Nucleus accumbens (tissue), 56 donors: ENCODE measurements at places on chromosomes 7 and 10.

- no peak for DNase-seq
These were observed 61.8 kb upstream of the EEPD1 start for GRCh38 chr7:36090976-36091873.

GRCh38 chr7:69625238-69625637 is 27.0 kb downstream of the AUTS2 start:
- no peak for DNase-seq

GRCh38 chr7:87810726-87811125 is 65.4 kb downstream of the SLC25A40 start:
- DNase-seq: no peak

DNA sequence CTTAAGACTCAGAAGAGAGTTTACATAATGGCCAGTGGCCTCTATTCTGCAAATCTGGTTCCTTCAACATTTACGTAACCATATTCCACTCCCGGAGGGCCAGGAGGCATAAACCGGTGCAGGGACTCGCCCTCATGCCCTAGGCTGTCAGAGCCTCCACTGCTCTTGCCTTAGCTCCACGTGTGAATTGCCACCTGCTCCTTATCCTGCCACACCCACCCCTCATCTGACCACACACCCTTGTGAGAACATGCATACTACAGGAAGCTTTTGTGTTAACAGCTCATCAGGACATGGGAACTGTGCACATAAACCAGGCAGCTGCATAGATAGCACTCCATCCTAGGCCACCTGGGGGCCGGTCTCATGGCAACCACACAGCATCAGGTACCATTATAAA is 146.7 kb upstream of the PFKP start:
- DNase-seq: no peak

DNA sequence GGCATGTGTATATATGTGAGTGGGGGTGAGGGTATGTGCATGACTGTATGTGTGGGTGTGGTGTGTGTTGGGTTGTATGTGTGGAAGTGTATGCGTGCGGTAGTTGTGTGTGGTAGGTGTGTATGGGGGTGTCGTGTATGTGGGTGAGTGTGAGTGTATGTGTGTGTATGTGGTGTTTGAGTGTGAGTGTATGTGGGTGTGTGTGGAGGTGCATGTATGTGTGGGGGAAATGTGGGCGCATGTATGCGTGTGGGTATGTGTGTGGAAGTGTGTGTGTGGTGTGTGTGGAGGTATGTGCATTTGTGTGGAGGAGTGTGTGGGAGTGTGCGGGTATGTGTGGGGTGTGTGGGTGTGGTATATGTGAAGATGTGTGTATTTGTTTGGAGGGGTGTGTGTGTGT is 269.5 kb downstream of the GPR158 start:
- no peak for DNase-seq

DNA sequence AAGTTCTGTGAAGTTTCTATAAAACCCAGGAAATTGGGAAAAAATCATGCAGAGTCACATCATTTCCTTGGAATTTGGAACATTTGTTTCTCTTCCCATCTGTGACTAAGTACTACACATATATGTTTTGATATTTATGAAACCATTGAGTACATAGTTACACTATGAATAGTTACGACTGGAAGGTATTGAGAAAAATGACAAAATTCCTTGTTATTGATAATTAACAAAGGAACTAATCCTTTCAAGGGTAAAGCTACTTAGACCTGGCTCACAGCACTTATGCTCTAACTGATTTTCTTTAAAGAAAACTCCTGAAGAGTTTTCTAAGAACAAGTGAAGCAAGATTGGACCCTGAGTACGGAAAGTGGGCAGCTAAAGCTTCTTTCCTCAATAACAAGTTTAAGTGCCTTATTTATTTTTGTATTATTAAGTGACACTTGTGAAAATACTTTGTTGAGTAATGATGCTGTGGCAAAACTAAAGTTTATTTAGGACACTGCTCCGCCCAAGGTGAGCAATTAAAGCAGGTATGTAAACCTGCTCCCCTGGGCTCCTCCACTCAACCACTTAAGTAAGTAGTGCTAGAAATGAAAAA is 12.0 kb upstream of the GLCCI1 start:
- DNase-seq: no peak

GRCh38 chr7:142866361-142867096 is 11.7 kb downstream of the EPHB6 start:
- no peak for DNase-seq

DNA sequence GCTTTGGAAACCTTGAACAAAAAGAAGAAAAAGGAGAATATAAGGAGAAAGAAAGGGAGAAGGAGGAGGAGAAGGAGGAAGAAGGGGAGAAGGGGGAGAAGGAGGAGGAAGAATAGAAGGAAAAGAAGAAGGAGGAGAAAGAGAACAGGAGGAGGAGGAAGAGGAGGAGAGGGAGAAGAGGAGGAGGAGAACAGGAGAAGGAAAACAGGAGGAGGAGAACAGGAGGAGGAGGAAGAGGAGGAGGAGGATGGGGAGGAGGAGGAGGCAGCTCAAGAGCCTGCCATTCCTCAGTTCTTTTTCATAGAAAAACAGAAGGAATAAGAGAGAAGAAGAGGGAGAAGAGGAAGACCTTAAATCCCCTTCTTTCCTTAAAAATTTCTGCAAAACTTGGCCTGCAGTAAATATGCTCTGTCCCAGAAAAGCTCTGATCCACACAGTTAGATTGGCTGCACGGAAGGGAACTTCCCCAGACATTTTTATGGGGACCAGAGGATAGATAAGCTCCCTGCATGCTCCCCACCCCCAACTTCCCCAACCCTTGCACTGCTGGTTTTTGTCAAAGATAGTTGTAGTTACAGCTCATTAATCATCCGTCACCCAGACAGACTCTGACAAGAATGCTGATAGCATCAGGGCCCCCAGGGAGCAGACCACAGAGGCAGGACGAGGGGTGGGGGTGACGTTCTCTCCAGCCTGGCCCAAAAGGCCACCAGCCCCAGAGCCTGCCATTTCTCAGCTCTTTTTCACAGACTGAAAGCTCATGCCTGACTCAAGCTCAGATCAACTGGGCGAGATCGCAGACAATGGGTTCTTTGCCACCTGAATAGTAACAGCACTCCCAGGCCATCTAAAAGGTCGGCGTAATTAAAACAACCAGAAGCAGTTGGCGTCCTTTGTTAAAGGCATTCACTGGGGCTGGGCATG is 34.5 kb upstream of the LYZL1 start:
- DNase-seq: no peak

DNA sequence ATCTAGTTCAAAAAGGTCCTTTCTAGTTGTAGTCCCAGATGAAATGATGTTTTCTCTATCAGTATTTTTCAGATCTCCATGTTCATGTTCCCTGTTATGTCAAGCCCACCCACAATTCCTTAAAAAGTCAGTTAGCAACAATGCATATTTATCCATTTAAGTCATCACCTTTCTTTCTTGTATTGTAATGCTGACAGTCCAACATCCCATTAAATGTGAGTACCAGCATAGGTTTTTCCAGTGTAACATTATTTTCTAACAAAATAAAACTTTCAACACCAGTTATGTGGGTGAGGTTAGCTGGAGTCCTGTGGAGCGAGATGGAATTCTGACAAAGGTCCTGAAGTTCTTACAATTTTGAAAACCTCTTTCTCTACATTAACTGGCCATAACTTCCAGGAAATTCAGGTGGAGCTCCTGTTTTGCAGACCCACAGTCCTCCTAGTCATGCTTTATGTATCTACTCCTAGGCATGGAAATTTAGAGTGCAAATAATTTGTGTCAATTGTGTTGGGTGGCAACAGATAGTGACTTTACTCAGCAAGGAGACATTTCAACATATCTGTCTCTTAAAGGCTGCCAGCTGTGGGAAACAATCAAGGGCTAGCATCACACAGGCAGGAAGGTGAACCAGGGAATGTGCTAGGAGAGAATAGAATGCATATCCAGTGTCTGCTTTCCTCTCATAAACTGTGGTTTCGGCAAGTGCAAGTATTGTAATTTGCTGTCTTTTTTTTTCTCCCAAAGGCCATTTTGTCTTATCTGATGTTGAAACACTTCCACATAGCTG is 162.6 kb downstream of the MTERF1 start:
- no peak for DNase-seq

DNA sequence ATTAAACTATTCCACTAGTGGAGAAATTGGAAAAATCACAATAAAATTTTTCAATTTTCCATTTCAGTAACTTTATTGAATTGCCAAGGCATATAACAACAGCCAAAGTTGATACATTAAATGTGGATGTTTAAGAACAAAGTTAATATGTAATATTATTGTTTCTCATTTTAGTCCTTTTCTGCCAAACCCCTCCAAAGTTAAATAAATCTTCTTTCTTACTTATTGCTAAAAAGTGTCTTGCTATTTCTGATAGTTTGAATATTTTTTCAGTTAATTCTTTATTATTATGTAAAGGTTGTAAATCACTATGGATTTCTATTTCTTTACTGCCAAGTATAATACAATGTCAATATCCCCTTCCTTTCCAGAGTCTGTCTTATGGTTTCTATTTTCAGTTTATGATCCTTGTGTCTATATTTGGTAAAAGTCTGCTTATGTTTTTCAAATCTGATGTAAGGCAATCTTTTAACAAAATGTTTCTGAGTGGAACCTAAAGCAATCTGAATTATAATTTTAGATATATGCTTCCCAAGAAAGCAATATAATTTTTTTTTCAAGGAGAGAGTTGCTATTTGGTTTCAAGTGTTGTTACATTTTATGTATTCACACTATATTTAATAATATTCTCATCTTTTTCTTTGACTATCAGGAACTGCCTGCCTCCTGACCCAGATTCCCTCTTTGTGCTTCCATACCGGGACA is 80.3 kb upstream of the RHOBTB1 start:
- DNase-seq: no peak

- no peak for DNase-seq
These were observed 1.3 kb downstream of the FAM20C start for GRCh38 chr7:193481-194251.

DNA sequence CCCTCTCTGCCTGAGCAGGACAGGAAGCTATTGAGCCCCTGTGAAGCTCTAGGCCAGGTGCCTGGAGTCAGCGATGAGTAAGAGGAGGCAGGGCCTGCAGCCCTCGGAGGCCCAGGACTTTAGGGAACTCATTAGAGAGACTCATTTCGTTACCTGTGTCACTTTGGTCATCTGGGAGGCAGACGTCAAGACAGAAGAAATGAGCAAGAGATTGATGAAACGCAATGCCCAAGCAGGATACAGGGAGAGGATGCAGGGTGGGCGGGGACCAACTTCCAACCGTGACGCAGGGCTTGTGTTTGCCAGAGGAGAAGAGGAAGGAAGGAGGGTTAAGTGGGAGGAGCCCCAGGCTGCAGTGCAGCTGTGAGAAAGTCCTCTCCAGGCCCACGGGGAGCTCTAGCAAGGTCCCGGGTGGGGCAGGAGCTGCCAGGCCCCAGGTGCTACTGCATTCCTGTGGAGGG is 26.4 kb upstream of the GNA12 start:
- DNase-seq: no peak

DNA sequence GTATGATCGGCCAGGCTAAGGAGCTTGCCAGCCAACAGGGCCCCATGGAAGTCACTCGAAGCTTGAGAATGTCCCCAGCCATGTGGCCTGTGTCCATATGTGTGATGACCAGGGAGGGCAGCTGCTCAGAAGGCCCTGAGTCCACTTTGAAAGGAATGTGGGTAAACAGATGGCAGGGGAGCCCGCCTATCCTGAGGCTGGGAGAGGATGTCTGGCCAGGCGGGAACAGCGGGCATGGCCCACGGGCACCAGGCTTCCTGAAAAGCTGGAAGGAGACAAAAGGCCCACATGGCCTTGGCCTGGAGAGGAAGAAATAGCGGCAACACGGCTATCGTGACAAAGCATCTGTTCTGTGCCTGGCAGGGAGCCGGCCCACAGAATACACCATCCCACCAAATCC is 137.9 kb upstream of the PPIF start:
- DNase-seq: no peak

- DNase-seq: no peak
These were observed 28.7 kb downstream of the GHRHR start for GRCh38 chr7:30992414-30992813.

DNA sequence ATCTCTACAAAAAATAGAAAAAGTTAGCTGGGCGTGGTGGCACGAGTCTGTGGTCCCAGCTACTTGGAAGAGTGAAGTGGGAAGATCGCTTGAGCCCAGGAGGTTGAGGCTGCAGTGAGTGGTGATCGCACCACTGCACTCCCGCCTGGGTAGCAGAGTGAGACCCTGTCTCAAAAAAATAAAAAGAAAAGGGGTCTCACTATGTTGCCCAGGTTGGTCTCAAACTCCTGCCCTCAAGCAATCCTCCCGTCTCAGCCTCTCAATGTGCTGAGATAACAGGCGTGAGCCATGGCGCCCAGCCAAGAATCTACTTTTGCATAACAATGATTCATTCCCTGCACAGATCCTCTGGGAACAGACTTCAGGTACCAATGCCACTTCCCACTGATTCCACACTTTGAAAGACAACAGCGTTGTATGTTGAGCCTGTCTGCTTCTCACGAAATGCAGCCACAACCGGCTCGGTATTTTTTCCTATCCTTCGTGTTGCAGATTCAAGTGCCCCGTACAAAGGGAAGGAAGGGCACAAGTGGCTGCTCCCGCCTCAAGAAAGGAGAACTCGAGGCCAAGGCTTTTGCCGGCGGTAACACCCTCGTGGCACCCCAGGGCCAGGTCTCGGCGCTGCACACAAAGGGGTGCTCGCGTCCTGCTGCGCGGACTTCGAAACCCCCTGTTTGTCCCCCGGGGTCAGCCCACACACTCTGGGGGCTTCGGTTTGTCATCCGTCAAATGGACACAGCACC is 745 bp downstream of the DAGLB start:
- DNase-seq: peak; percentile 64

- no peak for DNase-seq
These were observed 209.5 kb upstream of the KCTD7 start for GRCh38 chr7:66419210-66419609.

DNA sequence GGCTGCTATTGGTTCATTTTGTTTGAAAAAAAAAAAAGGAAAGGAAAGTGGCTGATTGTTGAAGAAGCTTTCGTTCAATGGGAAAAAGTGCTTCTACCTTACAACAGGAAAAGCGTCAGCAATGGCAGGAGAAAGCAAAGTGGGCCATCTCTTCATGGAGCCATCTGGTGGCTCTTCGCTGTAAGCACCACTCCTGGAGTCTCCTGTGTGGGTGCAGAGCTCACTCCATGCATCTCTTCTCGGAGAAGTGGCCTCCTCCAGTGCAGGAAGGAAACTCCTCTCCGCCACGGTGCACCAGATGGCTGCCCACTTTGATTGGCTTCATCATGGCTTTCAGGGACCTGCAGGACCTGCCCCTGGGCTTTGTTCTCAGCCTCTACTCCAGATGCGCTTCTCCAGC is 250.9 kb downstream of the PTEN start:
- DNase-seq: no peak

- no peak for DNase-seq
These were observed 19.0 kb downstream of the AGR2 start for GRCh38 chr7:16785846-16786245.

GRCh38 chr10:69437321-69438259 is 13.7 kb upstream of the TSPAN15 start:
- no peak for DNase-seq

GRCh38 chr10:7192061-7192460 is 218.8 kb downstream of the SFMBT2 start:
- no peak for DNase-seq

DNA sequence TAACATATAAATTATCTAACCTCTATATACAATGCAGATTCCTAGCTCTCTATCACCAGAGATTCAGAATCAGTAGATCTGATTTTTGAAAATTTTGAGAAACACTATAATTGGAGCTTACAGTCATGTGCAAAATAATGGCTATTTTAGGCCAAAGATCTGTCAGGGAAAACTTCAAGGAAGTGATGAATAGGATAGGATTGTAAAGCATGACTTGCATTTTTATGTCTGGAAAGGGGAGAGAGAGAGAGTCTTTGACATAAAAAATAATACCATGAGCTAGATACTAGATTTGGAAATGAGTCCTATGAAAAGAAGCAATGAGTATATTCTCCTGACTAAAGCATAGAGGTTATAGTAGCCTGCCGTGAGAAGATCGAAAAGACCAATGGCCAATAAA is 181.1 kb downstream of the SDHAF3 start:
- no peak for DNase-seq
